ENCODE measurements at places on chromosomes 2 and 18.

DNA sequence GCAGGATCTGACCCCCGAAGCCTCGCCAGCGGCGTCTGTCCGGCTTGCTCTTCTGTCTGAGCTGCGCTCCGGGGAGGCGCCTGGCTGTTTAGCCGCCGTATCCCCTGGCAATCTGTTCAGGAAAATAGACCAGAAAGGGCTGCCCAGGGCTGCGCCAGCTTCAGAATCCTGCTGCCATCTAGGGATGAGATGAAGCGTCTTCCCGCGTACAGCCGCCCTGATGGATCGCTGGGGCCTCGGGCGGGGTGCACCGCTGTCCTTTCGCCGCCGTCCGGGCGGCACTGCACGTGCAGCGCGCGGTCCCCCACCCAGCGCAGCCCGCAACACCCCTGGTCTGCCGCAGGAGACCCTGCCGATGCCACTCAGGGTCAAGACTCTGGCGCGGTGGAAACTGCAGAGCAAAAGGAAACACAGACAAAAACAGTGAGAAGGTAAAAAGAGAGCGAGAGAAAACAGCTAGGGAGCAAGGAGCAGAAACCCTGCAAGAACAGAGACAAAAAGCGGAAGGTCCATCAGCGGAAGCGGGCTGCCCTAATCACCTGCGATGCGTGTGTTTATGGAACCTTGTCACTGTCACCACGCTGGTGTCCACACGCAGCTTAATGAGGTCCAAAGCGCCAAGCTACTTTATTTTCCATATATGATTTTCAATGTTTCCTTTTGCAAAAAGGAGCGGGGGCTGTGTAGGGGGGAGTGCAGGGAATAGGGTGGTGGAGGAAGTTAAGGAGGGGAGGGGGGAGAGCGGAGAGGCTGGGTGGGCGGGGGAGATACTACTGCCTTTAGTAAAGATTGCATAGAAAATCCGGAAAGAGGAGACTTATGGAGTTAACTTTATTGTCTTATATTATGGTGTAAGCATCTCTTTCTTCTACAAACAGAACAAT lies 2113.3 kb upstream of the PIK3C3 start:
- DNase-seq: peak; percentile 7

- DNase-seq: no peak
Observed at GRCh38 chr2:72185206-72185605, 37.5 kb upstream of the CYP26B1 start.

- DNase-seq: no peak
Observed at GRCh38 chr2:168545439-168546082, 89.5 kb downstream of the CERS6 start.

DNA sequence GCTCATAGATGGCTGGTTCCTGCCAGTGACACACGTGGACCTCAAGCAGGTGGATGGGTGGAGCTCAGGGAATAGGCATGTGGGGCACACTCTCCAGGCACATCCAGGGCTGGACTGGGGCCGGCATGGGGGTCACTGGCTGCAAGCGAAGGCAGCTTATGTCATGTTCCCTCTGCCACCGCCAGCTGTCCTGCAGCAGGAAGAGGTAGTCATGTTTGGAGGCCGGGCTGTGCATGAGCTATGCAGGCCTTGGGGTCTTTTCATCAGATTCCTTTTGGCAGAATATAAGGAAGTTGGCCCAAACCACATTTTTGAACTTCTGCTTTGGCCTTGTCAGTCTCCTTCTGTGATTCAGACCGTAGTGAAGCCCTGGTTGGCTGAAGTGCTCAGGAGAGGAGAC lies 61.5 kb downstream of the AGAP1 start:
- DNase-seq: peak; percentile 11

- DNase-seq: no peak
Observed at GRCh38 chr2:237752761-237753165, 45.8 kb upstream of the RBM44 start.

GRCh38 chr2:167844714-167845530 lies 402.5 kb downstream of the STK39 start:
- DNase-seq: no peak

DNA sequence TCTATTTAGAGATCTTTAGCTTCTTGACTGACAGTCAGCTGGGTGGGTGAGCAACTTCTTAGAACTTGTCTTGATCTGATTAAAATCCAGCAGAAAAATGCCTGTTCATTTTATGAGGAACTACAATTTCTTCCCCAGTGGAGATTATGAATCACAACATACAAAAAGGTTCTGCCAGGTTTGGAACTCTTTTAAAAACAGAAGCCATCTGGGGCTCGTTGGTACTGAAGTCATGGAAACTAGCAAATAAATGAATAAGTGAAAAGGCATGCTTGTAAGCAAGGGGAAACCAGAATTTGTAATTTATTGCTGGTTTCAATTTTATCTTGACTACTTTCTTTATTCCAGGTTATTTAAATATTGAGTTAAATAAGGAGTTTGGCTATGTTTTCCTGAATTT lies 767.4 kb downstream of the MBD2 start:
- DNase-seq: no peak

GRCh38 chr2:162694266-162694665 lies 144.3 kb downstream of the KCNH7 start:
- no peak for DNase-seq

GRCh38 chr2:201630577-201630976 lies 12.7 kb downstream of the TMEM237 start:
- DNase-seq: no peak

DNA sequence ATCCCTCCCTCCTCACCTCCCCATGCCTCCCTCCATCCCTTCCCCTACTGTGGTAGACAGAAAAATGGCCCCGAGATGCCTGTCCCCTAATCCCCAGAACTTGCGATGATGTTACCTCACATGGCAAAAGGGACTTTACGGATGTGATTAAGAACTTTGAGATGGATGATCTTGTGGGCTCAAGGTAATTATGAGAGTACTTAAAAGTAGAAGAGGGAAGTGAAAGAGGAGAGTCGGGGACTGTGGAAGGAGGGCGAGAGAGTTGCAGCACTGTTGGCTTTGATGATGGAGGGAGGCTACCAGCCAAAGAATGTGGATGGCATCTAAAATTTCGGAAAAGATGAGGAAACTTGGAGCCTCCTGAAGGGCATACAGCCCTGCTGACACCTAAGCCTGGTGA lies 66.5 kb downstream of the AGAP1 start:
- DNase-seq: no peak

DNA sequence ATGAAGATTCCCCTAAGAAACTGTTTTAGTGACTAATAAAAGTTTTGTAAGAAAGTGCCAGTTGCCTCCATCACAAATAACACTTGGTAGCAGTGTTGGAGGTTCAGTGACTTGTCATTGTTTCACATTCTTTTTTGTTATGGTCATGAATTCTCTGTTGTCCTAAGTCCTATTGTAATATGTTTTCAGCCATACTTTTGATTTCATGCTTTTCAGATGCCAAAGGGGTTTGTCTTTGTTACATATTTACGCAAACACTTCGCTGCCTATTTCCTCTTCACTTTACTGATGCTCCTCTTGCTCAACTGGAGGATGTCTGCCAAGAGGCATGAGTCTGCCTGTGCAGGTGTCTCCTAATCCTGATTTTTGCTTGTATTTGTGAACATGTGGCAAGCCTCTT lies 66.6 kb downstream of the PHLPP1 start:
- peak; percentile 79 for DNase-seq

- no peak for DNase-seq
Observed at GRCh38 chr2:237754626-237755248, 43.8 kb upstream of the RBM44 start.

GRCh38 chr2:133365117-133365516 lies 203.1 kb downstream of the NCKAP5 start:
- DNase-seq: no peak

DNA sequence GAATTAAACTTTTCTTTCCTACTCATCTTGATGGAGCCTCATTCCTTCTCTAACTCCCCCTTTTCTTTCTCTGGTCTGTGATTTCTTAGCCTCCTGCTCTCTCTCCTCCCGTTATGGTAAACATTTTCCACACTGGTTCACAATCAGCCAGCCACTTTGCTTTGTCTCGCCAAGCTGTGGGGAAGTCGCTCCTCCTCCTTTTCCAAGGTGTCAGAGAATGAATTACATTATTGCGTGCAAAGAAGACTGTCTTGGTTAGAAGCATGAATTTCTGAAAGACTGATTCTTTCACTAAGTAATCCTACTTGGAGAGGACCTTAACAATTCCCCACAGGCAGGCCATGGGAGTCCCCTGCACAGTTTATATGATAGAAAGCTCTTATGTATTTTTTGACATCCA lies 46.1 kb downstream of the RASGRP3 start:
- DNase-seq: no peak

DNA sequence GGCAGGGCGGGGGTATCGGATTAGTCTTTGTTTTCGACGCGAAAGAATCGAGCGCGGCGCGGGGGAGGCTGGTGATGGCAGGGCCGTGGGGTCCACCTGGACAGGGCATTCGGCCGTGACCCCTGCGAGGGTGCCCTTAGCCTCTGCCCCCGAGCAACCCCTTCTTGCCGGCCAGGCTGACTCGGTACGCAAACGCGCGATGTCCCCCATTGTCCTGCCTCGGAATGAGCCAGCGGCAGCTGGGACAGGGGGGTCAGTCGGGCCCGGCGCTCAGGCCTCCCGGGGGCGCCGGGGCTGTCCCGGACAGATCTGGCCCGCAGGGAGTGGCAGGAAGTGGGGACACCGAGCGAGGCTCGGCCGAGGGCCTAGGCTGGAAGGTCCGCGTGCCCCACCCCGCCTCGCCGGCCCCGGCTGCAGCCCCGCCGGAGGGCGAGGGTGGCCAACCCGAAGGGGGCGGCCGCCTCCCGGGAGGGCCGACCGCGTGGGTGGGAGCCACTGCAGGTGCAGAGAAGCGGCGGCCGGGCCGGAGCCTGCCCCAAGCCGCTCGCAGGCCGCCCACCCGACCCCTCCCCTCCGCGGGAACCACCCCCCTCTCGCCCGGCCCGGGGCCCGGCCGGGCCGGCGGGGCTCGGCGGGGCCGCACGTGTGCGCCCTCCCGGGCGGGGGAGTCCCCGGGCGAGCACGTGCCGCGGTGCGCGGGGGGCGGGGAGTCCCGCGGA lies at the start of gene TET3:
Gene TET3 (plus strand): TSS at position 708 of the 719 bp plus-strand sequence. CDS start 1,494 bp downstream, outside the sequence.
- DNase-seq: no peak

DNA sequence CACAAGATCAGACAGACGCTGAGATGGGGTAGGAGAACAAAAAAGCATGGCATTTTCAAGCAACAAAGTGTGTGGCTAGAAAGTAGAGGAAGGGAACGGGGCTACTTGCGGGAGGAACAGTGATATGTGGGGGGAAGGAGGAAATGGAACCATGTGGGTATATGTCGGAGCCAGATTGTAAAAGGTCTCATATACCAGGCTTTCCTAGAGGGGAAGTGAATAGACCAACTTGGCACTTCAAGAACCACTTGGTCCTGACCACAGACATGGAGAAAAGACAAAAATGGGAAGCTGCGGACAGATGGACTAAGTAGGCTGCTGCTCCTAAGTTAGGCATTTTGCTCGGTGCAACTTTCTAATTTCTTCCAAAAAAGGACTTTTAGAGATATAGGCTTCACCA lies 196.0 kb downstream of the DCC start:
- DNase-seq: peak; percentile 69

DNA sequence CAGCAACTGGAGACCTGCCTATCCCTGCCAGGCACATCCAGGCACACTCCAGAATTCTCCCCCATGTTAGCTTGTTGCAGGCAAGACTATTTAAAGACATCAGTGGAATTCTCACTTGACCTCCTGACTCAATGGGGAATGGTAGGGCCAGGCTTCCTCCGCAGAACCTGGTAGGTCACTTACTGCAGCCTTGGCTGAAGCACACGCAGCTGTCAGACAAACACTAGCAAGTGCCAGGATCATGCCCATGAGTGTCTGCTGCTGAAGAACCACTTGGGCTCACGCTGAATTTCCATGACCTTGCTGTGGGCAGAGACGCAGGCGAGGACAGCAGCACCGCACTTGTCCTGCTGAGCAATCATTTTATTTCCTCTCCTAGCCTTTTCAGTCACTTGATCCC lies 3.2 kb downstream of the LRRC30 start:
- DNase-seq: no peak

- DNase-seq: no peak
Observed at GRCh38 chr2:86610871-86611270, 12.8 kb downstream of the RNF103 start.

GRCh38 chr2:64606479-64607363 lies 47.0 kb downstream of the SERTAD2 start:
- DNase-seq: peak; percentile 82

GRCh38 chr2:46410273-46411244 lies 68.8 kb upstream of the TMEM247 start:
- no peak for DNase-seq

DNA sequence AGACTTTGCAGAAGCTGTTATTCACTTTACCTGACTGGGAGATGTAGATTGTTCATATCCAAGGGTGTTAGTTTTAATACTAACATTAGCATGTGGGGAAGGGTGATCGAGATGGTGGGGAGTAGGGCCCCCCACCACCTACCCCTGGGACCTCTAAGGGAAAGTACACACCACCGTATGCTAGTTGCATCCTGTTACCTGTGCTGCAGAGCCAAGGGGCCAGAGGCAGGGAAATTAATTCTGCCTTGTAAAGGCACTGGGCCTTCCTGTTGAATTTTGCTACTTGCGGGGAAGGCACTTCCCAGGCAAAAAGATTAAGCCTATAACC lies 9.0 kb downstream of the STEAP3 start:
- no peak for DNase-seq

GRCh38 chr2:26033270-26033817 lies 540 bp upstream of the RAB10 start:
- DNase-seq: peak; percentile 58

DNA sequence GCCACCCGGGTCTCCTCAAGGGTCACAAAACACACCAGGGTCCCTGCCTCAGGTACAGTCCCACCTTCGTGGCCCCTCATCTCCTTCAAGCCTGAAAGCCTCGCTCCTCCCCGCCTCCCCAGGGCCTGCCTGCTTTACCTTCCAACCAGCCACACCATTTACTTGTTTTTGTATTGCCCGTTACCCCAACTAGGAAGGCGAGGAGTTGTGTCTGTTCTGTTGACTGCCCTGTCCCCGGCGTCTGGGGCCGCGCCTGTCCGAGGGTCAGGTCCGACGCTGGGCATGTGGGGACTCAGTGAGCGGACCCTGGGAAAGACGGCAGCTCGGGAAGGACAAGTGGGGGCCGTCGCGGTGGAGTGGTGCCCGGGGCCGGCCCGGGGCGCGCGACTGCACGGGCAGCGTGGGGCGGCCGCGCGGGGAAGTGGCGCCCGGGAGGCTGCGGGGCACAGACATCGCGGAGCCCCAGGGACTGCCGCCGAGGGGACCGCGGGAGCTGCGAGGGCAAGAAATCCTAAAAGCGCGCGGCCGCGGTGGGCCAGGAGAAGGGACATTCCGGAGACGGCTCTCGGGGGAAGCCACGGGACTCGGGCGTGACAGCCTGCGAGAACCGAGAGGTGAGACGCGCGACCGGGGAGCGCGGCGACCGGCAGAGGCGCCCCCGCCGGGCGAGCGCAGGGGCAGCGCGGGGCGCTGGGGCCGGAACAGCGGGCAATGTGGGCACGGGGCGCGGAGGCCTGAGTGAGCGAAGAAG lies 797 bp upstream of the GRHL1 start:
- DNase-seq: peak; percentile 1

GRCh38 chr18:61827591-61827990 lies 65.2 kb downstream of the RNF152 start:
- no peak for DNase-seq

DNA sequence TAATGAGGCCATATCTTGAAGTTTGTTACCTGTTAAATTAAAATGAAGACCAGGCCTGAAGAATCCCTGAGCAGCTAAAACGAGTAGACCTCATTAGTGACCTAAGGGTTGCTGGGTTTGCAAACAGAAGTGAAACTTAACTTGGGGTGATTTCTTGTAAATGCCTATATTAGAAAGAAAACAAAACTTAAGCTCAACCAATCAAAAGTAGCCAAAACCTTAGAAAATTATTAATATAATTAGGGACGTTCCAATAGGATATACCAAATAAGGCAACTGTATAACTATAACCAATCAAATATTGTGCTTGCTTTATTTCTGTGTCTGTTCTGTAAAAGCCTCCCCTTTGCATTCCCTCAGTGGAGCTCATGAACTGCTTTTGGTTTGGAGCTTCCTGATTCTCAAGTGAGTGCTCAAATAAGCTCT lies 137.9 kb upstream of the VRK2 start:
- no peak for DNase-seq

Measured in HL-60 (cell line).